ENCODE measurements at places on chromosomes 2 and 18.

DNA sequence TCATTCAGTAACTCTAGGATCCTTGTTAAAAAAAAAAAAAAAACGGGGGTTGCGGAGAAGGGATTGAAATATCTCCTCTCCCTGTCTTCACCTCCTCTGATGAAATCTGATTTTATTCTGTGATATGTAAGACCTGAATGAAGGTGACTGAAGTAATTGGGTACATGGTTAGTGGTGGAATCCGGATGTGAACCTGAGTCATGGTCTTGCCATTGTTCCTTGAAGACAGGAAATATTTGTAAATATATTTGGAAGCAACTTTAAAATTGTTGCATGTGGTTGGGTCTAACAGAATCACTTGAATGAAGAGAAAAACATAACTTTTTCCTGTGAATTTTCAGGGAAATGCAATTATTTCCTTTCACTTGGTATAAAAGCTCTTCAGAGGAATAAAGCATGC lies 3.0 kb upstream of the IL1A start:
- DNase-seq = no peak

- no peak for DNase-seq
Observed at GRCh38 chr2:182949572-182950189, 83.2 kb upstream of the FRZB start.

DNA sequence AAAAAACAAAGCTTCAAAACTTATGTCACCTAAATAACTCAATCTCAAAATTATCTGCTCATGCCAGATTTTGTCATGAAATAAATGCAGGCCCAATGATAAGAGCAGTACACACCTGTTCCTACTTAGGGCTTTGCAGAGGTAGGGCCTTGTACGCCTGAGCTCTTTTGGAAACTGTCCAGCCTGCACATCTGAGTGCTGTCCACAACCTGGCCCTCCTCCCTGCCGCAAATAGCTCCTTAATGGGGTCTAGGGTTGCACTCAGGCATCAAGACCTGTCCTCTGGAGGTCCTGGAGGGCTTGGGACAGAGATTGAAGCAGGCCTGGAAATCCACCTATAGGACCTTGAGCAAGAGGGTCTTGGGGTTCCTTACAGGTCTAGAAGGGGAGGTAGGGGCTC lies 115.4 kb upstream of the CCDC195 start:
- DNase-seq = no peak

- no peak for DNase-seq
Observed at GRCh38 chr2:52429171-52429570, 1338.4 kb upstream of the CHAC2 start.

- no peak for DNase-seq
Observed at GRCh38 chr2:19736191-19736831, 165.5 kb downstream of the TTC32 start.

- no peak for DNase-seq
Observed at GRCh38 chr18:23321996-23322395, 131.1 kb upstream of the RIOK3 start.

DNA sequence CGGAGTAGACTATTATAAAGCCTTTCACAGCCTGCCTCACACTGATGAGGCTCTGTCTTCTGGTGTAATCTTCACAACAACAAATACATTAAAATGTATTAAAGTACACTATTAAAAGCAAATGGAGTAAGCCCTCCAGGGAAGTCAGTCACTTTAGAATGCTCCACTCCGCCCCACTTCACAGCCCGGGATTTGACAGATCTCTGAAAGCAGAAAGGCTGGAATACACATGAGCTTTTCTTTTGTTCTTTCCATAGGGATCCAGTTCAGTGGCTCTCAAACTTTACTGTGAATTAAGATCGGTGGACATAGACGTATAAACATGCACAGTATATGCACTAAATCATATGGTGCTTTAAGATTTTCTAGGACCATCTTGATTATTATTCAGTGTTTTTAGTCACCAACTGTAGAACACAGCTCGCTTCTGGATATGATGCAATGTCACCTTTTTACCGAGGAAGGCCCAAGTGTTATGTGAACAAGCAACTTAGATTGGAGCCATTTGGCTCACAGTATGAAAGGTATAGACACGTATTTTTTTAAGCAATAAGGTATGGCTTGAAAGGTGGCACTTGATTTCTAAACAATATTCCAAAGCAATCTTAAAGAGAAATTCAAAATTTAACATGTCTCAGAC lies 151.1 kb downstream of the PRKCE start:
- DNase-seq = no peak

- DNase-seq = no peak
Observed at GRCh38 chr18:54090856-54091255, 133.6 kb downstream of the MBD2 start.

GRCh38 chr18:62080172-62080900 lies 106.5 kb downstream of the PIGN start:
- DNase-seq = no peak

GRCh38 chr18:72372076-72372475 lies 172.1 kb downstream of the CBLN2 start:
- DNase-seq = no peak

DNA sequence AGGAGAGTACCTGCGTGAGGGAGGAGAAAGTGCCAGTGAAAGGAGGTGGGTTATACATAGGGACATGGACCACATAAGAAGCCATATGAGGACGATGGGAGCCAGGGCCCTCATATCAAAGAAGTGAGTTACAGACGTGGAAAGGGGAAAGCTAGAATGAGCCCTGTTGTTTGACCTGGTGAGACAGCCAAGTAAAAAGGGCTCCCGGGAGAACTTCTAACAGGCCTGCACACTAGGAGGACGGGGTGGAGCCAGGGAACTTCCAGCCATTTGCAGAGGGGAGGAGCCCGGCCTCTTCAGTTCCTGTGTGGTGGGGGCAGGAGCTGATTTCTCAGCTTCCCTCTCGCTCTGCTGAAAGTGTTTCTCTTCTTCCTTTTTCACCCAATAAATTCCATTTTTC lies 84.1 kb upstream of the SLC66A3 start:
- no peak for DNase-seq

- DNase-seq = peak; percentile 76
Observed at GRCh38 chr2:240624950-240625621, at the start of gene GPR35. Gene GPR35 (plus strand): TSS chr2:240625480. CDS start chr2:240629953, 4,473 bp downstream.

GRCh38 chr2:19775838-19776237 lies 125.9 kb downstream of the TTC32 start:
- DNase-seq = no peak

GRCh38 chr2:96703021-96703751 lies 36.7 kb downstream of the LMAN2L start:
- no peak for DNase-seq

DNA sequence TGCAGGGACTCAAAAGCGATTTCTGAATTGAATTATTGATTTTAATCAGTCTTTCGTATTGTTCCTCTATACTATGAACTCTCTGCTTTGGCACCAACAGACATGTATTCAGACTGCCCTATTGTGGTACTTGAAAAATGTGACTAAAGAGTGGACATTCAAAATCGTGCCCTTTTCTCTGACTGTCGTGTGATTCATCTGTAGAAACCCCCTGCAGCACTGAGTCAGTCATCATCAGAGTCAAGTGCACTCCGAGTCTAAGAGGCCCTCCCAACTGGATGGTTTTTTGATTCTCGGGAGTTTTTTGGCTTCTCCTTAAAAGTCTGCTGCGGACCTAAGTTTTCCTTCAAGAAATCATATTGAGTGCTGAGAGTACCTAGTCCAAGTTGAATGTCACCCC lies 96.4 kb upstream of the FOSL2 start:
- no peak for DNase-seq

DNA sequence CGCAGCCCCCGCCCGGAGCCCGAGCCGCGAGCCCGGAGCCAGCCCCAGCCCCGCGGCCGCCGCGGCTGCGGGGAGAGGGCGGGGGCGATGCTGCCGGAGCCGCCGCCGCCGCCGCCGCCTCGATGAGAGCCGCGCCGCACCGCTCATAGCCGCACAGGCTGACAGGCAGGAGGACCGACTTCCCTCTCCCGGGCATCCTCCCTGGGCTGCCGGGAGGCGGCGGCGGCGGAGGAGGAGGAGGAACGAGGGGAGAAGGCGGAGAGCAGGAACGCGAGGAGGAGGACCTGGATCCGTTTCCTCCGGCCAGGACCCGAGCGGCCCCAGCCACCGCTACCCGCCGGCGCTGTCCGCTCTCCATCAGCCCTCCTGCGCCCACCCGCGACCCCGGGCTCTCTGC lies 370 bp downstream of the KLHL29 start:
- DNase-seq = no peak

DNA sequence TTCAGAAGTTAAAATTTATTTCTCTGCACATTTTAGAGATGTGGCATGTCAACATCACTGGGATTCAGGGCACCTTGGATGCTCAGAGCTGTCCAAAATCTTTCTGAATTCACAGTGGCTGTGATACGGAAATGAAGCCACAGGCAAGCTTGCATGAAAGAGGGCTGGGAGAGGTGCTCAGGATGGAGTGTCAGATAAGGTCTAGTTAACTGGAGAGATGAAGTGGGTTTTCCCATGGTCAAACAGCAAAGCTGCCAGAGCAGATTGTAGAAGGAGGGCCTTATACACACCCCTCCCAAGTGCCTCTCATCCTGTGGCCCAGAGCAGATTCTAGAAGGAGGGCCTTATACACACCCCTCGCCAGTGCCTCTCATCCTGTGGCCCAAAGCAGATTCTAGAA lies 286.8 kb upstream of the PXDN start:
- no peak for DNase-seq

GRCh38 chr2:241036964-241037421 lies 38.6 kb downstream of the SNED1 start:
- DNase-seq = no peak

GRCh38 chr18:62974928-62975675 lies 259.8 kb downstream of the PHLPP1 start:
- DNase-seq = no peak

DNA sequence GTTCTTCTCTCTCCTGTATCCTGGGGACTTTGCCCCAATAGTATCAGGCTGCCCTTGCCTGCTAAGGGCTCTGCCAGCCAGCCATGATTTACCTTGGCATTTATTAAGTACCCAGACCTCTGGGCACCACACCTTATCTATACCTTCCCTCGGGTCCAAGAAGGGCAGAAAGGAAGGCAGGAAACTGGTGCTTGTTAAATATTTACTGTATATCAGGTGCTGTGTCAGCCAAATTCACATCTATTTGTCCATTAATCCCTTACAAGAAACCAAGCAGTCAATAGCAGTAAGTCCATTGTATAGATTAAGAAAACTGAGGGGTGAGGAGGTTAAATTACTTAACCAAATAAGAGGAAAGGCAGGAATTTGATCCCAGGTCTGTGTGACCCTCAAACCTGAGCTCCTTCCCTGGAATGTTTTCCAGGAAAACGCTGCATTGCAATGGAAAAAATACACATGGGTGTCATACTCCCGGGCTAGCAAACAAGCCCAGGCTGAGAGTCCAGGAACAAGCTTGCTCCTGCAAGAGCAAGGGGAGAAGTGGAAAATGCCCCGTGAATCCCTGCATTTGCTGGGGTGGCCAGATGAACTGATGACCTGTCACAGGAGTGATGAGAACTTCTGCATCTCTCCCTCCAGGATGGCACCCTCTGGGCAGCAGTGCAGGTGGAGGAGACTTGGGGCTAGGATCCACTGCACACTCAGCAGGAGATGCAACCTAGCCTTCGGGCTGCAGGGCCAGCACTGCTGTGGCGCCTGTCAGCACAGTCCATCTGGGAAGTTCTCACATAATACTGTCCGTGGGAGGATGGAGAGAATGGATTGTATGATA lies 30.4 kb downstream of the CIB4 start:
- DNase-seq = no peak

DNA sequence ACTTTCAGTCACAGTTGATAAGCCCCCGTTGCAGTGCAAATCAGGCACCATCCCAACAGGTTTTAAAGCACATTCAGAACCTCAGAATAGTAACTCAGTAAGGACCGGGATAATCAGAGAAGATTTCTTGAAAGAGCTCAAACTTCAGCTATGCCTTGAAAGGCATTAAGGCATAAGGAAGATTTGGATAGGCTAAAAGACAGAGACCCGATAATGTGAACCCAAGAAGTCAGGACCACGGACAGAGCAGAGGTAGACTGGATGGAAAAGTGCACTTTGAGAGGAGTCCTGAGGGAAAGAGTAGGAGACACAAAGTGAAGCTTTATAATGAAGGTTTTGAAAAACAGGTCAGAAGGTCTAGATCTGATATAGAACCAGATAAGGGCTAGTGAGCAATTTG lies 36.9 kb upstream of the KLF7 start:
- DNase-seq = no peak

DNA sequence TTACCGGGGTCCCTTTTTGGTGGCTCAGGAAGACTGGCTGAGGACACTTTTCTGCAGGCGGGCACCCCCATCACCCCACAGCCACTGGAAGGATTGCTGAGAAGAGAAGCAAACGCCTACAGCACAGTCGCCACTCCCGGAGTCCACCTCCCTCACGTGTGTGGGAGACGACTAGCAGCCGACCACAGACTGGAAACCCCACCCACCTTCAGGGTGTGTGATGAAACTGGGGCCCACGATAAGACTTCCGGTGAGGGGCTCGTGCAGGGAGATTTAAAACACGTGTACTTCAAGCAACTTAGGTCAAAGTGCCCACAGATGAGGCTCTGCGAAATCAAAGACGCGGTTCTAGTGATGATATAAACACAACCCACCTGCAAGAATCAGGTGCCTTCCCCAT lies 26.3 kb downstream of the MBP start:
- peak; percentile 84 for DNase-seq

DNA sequence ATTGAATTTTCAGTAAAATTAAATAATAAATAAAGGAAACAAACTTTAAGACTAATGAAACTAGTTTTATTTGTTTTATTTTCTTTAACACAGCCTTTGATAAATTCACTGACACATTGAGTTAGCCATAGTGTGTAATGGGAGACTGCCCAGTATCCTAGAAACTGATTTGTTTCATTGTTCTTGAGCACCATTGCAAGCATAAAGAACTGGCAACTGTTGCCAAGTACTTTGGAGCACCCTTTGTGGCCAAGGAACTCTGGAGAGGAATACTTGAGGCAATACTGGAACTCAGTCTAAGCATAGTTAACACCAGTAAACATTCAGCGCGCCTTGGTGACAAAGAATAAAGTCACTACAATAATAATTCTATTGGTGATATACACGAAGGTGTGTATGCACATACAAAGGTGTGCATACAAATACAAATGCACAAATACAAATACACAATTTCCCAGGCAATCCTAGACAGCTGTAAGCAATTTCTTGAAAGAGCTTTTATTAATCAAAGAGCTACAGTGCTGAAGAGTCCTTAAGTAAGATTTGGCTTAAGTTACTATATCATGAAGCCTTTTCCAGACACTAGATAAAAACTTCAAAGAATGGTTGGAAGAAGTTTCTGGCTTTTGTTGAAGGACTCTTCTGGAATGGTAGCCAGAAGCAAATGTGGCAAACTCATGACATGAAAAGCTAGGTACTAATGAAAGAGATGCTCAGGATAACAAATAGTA lies 1371.2 kb downstream of the LRP1B start:
- no peak for DNase-seq

DNA sequence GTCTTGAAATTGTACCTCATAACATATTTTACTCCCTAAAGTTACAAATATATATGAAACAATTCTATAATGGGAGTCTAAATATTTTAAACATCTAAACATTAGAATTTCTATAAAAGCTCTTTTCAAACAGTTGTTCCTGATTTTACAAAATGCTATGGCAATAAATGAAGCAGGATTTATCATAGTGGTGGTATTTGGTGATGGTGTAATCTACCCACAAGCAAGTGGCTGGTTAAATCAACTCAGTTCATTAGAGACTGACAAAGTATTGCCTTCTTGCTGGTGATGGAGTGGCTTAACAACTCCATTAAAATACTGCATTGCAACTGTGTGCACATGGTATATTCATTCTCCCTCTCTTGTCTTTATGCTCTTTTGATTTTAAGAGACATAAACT lies 138.9 kb downstream of the PMAIP1 start:
- no peak for DNase-seq

GRCh38 chr18:59047321-59048047 lies 92.2 kb upstream of the SEC11C start:
- DNase-seq = no peak
